ENCODE measurements at places on chromosomes 2 and 18.

DNA sequence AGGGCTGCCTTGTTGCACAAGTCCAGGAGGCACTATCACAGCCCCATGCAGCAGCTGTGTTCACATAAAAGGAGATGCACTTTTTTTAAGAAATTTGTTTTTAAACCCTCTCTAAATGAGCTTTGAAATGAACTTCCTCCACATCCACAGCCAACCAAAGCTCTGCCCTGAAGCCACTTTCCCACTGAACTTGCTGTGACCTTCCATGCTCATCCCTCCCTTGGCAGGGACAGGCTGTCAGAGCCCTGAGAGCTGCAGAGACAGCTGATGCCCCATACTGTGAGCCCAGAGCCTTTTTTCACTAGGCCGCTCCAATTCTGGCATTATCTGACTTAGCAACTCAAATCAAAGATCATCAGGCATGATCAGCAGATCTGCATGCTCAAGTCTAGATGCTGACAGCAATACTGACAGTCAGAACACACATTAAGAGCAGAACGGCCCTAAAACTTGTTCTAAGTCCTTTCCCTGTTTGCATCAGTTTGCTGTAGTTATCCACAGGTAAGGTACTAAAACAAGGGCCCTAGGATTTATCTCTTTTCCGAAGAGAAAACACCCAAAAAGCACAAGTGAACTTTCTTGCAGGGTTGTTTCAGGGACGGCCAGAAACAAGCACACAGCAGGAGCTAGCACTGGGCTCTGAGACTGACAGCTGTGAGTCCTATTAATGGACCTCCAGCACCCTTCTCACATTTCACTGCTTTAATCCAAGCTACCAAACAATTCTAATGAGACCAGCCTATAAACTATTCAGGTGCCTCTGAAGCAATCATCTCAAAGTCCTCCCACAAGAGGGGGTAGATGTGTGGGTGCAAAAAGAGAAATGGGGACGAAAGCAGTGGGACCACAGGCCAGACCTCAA lies 34.9 kb downstream of the RNU4ATAC start:
- DNase-seq = no peak

DNA sequence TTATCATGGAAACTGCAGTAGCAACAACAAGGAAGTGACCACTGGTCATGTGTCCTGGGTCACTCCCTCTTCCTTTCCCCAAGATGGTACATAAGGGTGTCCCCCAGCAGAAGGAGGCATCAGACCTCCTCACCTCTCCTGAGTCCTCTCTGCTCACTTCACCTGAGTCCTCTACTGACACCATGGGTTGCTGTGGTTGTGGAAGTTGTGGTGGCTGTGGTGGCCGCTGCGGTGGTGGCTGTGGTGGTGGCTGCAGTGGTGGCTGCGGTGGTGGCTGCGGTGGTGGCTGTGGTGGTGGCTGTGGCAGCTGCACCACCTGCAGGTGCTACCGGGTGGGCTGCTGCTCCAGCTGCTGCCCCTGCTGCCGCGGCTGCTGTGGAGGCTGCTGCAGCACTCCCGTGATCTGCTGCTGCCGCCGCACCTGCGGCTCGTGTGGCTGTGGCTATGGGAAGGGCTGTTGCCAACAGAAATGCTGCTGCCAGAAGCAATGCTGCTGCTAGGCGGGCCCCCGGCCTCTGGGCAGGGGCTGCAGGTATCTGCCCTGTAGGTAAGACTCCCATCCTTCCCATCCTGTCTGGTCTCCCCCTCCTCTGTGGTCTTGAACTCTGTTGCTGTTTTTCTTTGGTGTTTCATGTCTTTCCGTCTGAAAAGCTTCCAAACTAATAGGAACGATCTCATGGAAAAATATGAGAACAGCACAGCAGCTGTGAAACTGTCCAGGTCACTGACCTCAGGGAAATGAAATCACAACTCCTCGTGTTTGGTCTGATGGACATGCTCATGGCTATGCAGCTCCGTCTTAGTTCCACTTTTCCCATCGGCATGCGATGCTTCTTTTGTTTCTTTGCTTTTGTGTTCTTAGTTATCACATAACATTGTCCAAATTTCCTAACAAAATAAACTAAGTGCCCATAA lies at the start of gene SCYGR4:
Gene SCYGR4, plus strand, starts transcription at position 183 of the 915 bp plus-strand sequence. Its CDS starts 0 bp downstream, at position 183.
- no peak for DNase-seq

DNA sequence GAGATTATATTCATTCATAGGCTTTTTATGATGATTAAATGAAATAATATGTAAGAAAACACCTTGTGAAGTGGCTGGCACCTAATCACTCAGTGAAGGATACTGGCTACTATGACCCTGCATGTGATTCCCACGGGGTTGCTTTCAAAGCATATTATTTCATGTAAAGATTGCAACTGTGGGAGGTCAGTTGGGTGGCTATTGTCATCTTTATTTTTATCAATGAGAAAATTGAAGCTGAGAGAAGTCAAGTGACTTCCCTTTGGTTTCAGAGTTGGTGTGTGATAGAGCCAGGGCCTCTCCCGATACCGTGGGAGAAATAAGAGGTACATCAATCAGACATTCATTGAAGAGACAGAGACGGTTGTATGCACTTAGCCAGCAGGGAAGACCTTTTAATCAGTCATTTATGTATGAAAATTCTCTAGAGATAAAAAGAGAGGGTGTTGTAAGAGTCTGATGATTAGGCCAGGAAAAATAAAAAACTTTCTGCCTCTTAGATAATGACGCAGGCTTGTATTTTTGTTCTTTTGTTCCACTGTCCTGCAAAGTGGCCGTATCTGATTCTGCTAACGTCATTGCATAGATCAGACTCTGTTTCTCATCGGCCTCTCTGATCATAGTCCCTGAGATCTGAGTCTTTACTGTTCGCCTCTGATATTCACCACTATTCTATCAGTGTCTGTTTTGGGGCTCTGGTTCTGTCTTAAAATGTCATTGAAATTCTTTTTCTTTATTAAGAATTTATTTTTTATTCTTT lies 50.5 kb downstream of the QPCT start:
- DNase-seq = no peak

GRCh38 chr18:23138471-23138870 lies 3.2 kb downstream of the CABLES1 start:
- DNase-seq = no peak

DNA sequence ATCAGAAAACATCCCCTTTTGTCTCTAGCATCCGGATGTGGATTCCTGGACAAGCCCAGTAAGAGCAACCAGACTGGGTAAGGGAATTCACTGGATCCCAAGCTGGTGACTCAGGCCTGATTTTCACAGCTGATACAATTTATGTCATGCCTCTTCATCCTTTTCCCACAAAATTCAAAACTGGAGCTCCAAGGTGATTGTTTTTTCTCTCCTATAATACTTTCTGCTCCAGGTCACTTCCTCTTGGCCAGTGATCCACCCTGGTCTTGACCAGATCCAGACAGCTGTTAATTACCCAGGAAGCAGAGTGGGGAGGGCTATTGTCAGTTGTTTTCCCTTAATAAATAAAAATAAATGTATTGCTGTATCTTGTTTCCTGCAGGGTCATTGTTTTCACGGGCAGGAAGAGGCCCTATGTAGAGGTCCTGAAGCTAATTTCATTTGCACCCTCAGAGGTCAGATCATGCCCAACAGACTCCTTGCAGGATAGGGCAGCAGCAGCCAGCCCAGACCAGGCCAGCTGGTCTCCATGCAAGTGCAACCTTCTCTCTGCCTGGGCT lies 57.6 kb downstream of the EVA1A start:
- no peak for DNase-seq

- no peak for DNase-seq
These were observed 60.2 kb downstream of the TMEM247 start for GRCh38 chr2:46539327-46540276.

DNA sequence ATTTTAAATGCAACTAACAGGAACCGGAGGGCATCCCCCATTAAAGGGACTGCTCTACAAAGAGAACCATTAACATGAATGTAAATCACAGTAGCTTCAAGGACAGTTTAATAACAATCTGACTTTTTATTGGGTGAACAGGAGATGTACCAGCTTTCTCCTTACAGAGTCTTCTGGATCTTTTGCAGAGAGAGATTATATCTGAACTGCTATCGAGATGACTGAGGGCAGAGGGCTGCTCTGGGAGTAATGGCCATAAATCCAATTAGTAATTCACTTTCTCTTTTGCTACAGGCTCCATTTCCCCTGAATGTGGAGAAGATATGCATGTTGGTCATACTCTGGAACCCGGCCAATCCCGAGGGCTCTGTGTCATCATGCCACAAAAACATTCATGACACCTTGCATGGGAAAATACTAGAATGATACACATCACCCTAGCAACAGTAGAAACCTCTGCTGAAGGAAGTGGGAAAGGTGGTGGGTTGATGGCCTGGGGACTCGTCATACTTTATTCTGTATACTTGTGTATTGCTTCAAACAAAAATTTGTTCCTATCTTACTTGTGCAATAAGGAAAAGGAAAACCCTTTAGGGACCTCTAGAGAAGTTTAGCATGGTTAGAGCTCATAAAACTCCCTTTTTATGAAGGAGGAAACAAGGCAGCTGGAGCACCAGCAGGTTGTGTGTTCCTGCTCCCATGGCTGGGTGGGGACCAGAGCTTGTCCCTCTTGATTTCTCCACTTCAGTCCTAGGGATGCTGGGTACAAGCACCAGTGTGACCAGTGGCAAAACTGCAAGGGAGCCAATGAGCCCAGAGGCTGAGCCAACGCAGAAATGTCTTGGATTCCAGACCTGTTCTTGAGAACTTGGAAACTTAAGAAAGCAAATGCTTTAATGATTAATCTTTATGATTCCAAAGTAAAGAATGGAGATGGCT lies 26.0 kb downstream of the CTAGE1 start:
- DNase-seq = peak; percentile 11

- no peak for DNase-seq
These were observed 3.2 kb downstream of the CNNM3 start for GRCh38 chr2:96819128-96819875.

DNA sequence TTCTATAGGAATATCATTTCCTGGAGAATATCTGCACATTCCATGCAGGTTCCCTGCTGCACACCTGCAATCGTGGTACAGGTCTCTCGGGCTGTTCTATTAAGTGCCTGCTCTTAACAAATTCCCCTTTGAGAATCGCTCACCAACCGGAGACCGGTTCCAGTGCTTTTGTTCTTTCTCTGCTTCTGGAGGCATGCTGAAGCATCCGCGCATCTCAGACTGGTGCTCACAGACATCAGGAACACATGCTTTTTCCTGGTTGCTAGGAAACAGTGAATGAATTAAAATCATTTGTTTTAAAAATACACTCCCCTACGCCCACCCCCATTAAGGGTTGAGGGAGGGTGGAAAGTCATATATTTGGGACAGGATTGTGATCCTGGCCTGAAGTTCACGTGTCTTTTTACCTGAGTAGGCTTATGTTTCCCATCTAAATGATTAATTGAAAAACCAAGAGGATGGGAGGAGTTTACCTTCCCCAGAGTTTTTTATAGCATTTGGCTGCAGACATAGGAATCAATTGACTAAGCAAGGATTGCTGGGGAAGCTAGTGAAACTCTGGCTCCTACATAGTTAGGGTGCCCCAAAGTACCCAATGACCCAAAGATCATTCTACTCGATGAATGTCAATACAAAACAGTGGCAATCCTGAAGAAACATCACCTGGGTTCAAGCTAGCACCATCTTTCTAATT lies at the start of gene C2orf80:
Gene C2orf80, minus strand, starts transcription at position 221 of the 694 bp plus-strand sequence. CDS start 3,044 bp downstream, outside the sequence.
- no peak for DNase-seq

- DNase-seq = no peak
These were observed 73.9 kb upstream of the HK2 start for GRCh38 chr2:74759986-74760385.

GRCh38 chr18:39105104-39105503 lies 1539.5 kb upstream of the CELF4 start:
- no peak for DNase-seq

DNA sequence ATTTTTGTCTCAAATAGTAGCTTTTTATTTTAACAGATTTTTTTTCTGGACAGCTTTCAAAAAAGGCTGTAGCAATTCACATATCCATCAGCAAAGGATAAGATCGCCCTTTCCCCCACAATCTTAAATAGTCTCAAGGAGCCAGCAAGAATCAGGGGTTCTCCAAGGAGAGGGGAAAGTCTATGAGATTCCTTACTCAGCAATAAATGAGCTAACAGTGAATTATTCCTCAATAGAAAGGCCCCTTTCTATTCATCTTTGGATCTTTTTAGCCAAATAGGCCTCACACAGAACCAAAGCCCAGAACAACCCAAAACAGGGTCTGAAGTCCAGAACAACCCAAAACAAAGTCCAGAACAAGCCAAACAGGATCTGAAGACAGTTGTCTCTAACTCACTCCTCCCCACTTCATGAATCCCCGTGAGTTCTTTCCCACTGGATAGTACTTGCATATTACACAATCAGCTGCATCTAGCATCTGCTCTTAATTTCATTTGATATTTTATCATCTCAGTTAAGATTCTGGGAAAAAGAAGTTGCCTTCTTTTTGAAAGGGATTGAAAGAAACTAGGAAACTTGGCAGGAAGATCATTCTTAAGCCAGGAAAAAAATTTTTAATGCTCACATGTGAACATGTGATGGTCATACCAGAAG lies 3.4 kb upstream of the DHRS9 start:
- no peak for DNase-seq

GRCh38 chr18:25998461-25998860 lies 92.0 kb downstream of the SS18 start:
- DNase-seq = no peak

DNA sequence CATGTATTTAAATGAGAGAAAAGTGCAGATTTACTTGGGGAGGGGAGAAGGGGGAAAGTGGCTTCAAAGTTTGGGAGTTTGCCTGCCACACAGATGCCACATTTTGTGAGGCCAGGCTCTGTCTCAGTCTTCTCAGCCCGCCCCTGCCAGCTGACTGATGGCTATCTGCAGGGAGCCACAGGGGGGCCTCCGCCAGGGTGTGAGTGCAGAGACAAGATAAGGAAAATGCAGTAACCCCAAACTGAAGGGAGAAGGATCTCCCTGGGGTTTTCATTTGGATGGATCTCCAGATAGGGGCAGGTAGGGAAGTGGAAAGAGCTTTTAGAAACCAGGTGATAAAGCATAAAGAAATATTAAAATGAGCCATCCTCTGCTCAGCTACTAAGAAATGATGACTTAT lies 128.8 kb downstream of the ZNF521 start:
- no peak for DNase-seq

GRCh38 chr18:55779691-55780585 lies 191.9 kb upstream of the TCF4 start:
- no peak for DNase-seq

- DNase-seq = no peak
These were observed 721 bp downstream of the FHOD3 start for GRCh38 chr18:36298126-36298741.

- no peak for DNase-seq
These were observed 164.4 kb upstream of the MGAT5 start for GRCh38 chr2:134089454-134089853.

- peak; percentile 37 for DNase-seq
These were observed 41.1 kb downstream of the NHEJ1 start for GRCh38 chr2:219119422-219120043.

GRCh38 chr2:58261209-58261608 lies 20.1 kb upstream of the FANCL start:
- DNase-seq = no peak

GRCh38 chr18:76610933-76611749 lies 116.1 kb upstream of the ZNF516 start:
- no peak for DNase-seq
